ENCODE measurements at places on chromosomes 3 and 15.

- no peak for DNase-seq
Measured at GRCh38 chr3:12998648-12999047, 74.6 kb downstream of the IQSEC1 start.

GRCh38 chr3:70273492-70273891 lies 38.9 kb downstream of the MDFIC2 start:
- no peak for DNase-seq

DNA sequence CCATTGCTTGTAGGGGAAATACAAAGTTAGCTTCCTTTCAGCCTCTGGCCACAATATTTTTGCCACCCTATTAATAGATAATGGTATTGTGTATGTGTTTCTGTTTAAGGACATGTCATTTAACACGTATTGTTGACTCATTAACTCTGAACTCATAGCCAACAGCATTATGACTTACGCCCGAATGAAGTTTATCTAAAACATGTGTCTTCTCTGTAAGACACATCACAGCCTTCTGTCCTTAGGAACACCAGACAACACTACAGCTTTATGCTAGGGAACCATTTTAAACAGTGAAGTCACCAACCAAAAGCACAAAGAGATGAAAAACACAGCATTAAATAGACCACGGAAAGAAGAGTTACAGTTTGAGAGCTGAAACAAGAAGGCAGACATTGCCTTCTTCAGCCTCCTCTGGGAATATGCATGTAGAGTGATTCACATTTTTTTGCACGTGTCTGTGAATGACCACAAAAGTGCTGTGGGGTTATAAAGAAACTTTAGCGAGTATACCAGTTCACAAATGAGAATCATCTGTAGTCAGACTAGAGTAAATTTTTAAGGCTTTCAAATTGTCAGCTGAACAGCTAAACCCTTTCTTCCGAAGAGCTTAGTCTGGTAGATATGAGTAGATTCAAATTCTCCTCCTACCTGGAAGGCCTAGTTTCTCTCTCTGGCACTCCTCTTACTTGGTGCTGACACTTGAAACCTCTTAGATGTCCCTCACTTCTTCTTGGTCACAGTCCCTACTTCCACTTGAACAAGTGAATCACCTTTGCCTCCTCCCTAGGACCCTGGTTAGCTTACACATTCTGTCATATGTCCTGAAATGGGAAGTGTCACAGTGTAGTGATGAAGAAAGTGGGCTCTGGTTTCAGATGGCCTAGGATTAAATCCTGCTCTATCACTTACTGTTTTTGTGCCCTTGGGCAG lies 32.2 kb downstream of the MCTP2 start:
- DNase-seq, result no peak

GRCh38 chr15:60392986-60393790 lies 4.6 kb downstream of the ANXA2 start:
- DNase-seq, result no peak
